ENCODE measurements at places on chromosomes 1 and 21.

- DNase-seq, result no peak
Measured at GRCh38 chr1:160664573-160665051, 17.8 kb upstream of the SLAMF1 start.

DNA sequence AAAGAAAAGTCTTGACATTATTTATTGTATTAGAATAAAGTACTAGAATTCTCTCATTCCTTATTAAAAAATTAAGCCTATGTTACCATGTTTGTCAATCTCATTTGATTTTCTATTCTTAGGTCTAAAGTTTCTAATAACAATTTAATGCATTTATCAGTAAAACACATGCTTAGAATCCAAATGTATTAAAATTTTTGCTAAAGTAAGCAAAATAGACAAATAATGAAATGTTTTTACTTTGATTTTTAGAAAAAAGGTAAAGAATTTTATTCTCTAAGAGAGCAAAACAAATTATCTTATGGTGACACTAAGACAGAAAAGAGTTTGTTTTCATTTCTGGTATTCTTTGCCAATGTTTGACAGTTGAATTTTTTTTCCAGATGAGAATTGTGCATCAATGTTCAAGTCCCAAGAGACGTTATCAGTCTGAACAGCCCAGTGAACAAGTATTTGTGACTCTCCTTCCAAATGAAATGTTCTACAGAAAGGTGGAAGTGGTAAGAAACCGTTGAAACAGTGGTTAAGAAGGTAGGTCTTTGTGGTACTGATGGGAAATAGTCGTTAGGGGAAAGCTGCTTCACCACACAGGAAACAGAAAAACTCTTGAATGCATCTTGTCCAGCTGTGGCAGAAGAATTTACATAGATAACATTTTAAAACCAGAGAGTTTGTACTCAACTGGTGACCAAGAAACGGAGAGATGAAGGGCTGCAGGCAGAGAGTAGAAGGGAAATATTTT is 402.5 kb downstream of the PTPRC start:
- no peak for DNase-seq

DNA sequence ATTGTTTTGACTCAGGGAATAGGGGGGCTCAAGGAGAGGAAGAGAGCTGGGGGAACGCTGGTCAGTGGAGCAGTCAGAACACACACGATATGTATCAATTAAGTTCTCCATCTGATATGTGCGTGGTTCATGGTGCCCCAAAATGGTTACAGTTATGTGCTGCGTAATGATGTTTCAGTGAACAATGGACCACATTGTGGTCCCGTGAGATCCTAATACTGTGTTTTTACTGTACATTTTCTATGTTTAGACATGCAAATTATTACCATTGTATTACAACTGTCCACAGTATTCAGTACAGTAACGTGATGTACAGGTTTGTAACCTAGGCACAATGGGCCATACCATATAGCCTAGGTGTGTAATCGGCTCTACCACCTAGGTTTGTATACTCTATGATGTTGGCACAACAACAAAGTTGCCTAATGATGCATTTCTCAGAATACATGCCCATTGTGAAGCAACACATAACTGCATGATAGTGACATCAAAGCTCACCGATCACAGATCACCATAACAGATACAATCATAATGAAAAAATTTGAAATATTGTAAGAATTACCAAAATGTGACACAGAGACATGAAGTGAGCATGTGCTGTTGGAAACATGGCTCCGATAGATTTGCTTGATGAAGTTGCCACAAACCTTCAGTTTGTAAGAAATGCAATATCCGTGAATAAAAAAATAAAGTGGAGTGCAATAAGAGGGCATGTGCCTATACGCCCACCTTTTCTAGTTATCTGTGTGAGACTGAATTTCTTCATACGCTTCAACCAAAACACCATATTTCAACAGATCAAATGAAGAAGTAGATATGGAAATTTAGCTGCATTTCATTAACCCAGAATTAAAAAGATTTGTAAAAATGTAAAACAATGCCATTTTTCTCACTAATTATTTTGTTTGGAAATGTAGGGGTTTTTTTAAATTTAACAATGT is 14.8 kb upstream of the TMEM54 start:
- DNase-seq, result no peak

- DNase-seq, result no peak
Measured at GRCh38 chr1:11616766-11617165, 37.5 kb downstream of the FBXO2 start.

DNA sequence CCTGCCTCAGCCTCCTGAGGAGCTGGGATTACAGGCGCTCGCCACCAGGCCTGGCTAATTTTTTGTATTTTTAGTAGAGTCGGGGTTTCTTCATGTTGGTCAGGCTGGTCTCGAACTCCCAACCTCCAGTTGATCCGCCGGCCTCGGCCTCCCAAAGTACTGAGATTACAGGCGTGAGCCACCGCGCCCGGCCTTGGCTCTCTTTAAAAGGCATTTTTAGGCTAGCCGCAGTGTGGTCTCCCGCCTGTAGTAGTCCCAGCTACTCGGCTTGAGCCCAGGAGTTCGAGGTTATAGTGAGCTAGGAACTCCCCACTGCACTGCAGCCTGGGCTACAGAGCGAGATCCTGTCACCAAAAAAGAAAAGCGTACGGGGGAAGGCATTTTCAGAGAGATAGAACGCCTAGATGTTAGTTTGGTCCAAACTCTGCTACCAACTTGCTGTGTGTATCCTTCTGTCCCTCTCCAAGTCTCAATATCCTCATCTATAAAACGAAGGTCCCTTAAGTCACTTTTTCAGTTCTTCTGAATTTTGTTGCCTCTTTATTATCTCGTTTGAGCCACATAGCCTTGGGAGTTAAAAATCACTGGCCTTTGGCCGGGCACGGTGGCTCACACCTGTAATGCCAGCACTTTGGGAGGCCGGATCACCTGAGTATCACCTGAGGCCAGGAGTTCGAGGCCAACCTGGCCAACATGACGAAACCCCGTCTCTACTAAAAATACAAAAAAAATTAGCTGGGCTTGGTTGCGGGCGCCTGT is 734 bp downstream of the MED18 start:
- DNase-seq, result no peak

- no peak for DNase-seq
Measured at GRCh38 chr1:205260948-205261732, 33.4 kb downstream of the TMCC2 start.

All from progenitor cell of endocrine pancreas (in vitro differentiated cells).